ENCODE measurements at places on chromosomes 12 and 14.

- no peaks in the 10 kb centered on the region for H3K27me3 ChIP-seq
- no peaks in the 10 kb centered on the region for H3K4me1 ChIP-seq
- H3K27ac ChIP-seq: no peak overlapping the region
- DNase-seq: no peak
Measured at GRCh38 chr12:127327986-127328385, 939.0 kb upstream of the TMEM132C start.

DNA sequence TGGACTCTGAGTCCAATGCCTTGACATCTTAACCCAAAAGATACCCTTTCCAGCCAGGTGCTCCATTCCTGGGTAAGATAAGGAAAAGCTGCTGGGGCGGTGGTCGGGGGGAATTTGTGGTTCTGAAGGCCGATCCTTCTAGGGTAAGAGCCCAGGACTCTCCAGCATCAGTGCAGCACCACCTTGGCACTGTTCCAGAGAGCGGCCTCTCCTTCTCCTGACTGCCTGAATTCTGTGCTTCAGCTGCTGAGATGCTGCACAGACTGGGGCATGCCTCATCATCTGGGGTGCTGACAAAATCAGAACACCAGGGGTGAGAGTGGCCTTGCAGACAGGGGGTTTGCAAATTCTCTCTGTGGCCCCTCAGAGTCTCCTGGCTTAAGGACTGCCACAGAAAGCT, 87.5 kb downstream of the SPTB start:
- no peaks in the 10 kb centered on the region for H3K36me3 ChIP-seq
- DNase-seq: no peak
- H3K27ac ChIP-seq: no peak overlapping the region
- peaks cover 5% of the 10 kb centered on the region for H3K4me1 ChIP-seq
- H3K4me3 ChIP-seq: no peak overlapping the region

GRCh38 chr12:52144512-52145227, 47.1 kb downstream of the KRT80 start:
- H3K4me3 ChIP-seq: no peak overlapping the region
- H3K27me3 ChIP-seq: no peaks in the 10 kb centered on the region
- H3K36me3 ChIP-seq: no peaks in the 10 kb centered on the region
- H3K4me1 ChIP-seq: peaks cover 55% of the 10 kb centered on the region
- H3K27ac ChIP-seq: peak overlapping the region; percentile 100

GRCh38 chr12:102918840-102919239, 1.8 kb upstream of the PAH start:
- no peaks in the 10 kb centered on the region for H3K4me1 ChIP-seq
- DNase-seq: no peak
- no peaks in the 10 kb centered on the region for H3K36me3 ChIP-seq
- no peak overlapping the region for H3K4me3 ChIP-seq
- H3K27ac ChIP-seq: no peak overlapping the region

GRCh38 chr12:104677441-104678089, 220.8 kb downstream of the CHST11 start:
- H3K4me1 ChIP-seq: peaks cover 9% of the 10 kb centered on the region
- H3K27me3 ChIP-seq: no peaks in the 10 kb centered on the region
- H3K36me3 ChIP-seq: no peaks in the 10 kb centered on the region
- DNase-seq: no peak
- no peak overlapping the region for H3K4me3 ChIP-seq

GRCh38 chr12:7060353-7060954, at the start of gene C1S:
TSS of gene C1S (plus strand) at chr12:7060718. CDS start at chr12:7061913, 1,195 bp downstream.
- no peaks in the 10 kb centered on the region for H3K4me1 ChIP-seq
- DNase-seq: no peak
- H3K27me3 ChIP-seq: no peaks in the 10 kb centered on the region
- no peak within 1 kb of the TSS for H3K4me3 ChIP-seq
- H3K27ac ChIP-seq: no peak within 1 kb of the TSS
- no peaks in the 10 kb centered on the region for H3K36me3 ChIP-seq

- H3K27me3 ChIP-seq: no peaks in the 10 kb centered on the region
- H3K36me3 ChIP-seq: peaks cover 33% of the 10 kb centered on the region
- H3K27ac ChIP-seq: no peak within 1 kb of the TSS
- H3K4me1 ChIP-seq: no peaks in the 10 kb centered on the region
- DNase-seq: peak; percentile 63
Measured at GRCh38 chr12:4562034-4562657, at the start of gene DYRK4. TSS of gene DYRK4 (plus strand) at chr12:4562208. CDS start at chr12:4562246, 38 bp downstream.

- no peaks in the 10 kb centered on the region for H3K36me3 ChIP-seq
- H3K4me1 ChIP-seq: no peaks in the 10 kb centered on the region
- no peak overlapping the region for H3K27ac ChIP-seq
- no peak overlapping the region for H3K4me3 ChIP-seq
Measured at GRCh38 chr14:65866886-65867285, 454.4 kb downstream of the FUT8 start.

DNA sequence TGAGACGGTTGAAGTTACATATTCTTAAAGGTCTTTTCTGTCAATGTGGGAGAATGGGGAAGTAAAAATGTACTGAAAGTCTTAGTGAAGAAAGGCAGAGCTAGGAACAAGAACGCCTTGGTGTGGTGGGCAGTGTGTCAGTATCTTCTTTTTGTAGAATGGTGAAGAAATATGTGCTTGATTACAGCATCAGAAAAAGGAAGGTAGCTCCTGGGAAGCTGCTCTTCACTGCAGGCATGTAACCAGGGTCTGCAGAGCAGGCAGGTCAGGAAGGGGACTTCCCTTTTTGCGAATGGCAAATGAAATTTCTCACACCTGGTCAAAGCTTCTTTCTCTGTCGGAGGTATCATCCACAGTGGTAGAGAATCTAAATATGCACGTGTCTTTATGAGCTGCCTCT, 226.2 kb downstream of the ADAMTS20 start:
- H3K4me3 ChIP-seq: no peak overlapping the region
- H3K27ac ChIP-seq: no peak overlapping the region
- H3K27me3 ChIP-seq: no peaks in the 10 kb centered on the region
- H3K36me3 ChIP-seq: no peaks in the 10 kb centered on the region

- H3K36me3 ChIP-seq: no peaks in the 10 kb centered on the region
- no peak overlapping the region for H3K4me3 ChIP-seq
- H3K27ac ChIP-seq: peak overlapping the region; percentile 23
- peaks cover 16% of the 10 kb centered on the region for H3K4me1 ChIP-seq
Measured at GRCh38 chr14:104980611-104981531, 2.7 kb upstream of the AHNAK2 start.

- H3K4me3 ChIP-seq: no peak overlapping the region
- peaks cover 5% of the 10 kb centered on the region for H3K4me1 ChIP-seq
- H3K27ac ChIP-seq: no peak overlapping the region
- H3K36me3 ChIP-seq: no peaks in the 10 kb centered on the region
Measured at GRCh38 chr12:124774054-124774461, 89.6 kb downstream of the SCARB1 start.

- H3K27me3 ChIP-seq: no peaks in the 10 kb centered on the region
- H3K36me3 ChIP-seq: no peaks in the 10 kb centered on the region
Measured at GRCh38 chr12:91271185-91271584, 88.6 kb upstream of the DCN start.

GRCh38 chr14:73751157-73751691, 37.0 kb upstream of the PNMA1 start:
- H3K27me3 ChIP-seq: no peaks in the 10 kb centered on the region
- peaks cover 95% of the 10 kb centered on the region for H3K4me1 ChIP-seq
- peaks cover 24% of the 10 kb centered on the region for H3K36me3 ChIP-seq
- H3K4me3 ChIP-seq: no peak overlapping the region

DNA sequence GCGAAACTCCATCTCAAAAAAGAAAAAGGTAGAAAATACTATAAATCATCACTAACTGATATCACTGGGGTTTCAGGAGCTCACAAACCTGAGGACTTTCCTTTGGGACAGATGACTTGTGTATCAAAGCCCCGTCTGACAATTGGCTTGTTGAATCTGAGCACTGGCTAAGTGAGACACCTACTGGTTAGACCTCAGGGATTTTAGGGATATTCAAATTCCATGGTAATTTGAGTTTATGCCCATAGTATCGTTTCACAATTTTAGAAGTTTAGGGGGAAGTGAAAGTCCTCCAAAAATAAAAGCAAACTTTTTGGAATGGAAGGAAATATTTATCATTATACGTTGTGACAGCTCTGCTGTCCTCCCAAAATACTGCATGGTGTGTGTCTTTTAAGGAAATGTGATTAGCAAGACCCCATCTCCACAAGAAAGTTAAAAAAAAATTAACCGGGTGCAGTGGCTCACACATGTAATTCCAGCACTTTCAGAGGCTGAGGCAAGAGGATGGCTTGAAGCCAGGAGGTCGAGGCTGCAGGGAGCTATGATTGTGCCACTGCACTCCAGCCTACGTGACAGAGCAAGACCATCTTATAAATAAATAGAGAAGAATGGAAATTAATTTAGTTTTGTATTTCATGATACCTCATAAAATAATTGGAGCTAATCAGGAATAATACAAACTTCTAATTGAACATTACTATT, 49.2 kb downstream of the FBXL14 start:
- H3K4me1 ChIP-seq: peaks cover 17% of the 10 kb centered on the region
- H3K4me3 ChIP-seq: no peak overlapping the region
- DNase-seq: no peak
- no peaks in the 10 kb centered on the region for H3K36me3 ChIP-seq
- H3K27ac ChIP-seq: no peak overlapping the region
- H3K27me3 ChIP-seq: no peaks in the 10 kb centered on the region

DNA sequence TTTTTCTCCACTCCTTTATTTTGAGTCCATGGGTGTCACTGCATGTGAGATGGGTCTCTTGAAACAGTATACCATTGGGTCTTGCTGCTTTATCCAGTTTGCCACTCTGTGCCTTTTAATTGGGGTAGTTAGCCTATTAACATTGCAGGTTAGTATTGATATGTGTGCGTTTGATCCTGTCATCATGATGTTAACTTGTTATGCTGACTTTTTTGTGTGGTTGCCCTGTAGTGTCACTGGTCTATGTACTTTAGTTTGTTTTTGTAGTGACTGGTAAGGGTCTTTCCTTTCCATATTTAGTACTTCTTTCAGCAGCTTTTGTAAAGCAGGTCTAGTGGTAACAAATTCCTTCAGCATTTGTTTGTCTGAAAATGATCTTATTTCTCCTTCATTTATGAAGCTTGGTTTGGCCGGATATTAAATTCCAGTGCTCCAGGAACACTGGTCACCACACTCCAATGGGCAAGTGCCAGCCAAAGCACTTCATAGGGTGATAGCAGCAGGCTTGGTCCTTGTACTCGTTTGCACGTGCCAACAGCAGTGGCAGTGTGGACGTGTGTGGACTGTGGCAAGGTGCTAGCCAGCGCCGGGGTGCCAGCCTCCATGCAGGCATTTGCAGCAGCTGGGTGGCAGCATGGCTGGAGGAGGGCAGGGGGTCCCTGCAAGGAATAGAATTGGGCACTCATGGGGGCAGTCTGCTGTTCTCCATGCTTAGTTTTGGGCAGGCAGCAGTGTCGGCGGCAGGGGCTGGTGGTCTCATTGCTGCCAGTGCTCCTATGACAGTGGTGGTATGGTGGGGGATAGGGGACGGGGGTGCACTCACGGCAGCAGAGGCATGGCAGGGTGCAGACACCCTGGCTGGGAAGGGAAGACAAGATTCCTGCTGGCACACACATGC, 53.5 kb downstream of the FRS2 start:
- H3K4me1 ChIP-seq: peaks cover 27% of the 10 kb centered on the region
- H3K27me3 ChIP-seq: no peaks in the 10 kb centered on the region
- DNase-seq: no peak
- H3K4me3 ChIP-seq: no peak overlapping the region
- no peak overlapping the region for H3K27ac ChIP-seq
- no peaks in the 10 kb centered on the region for H3K36me3 ChIP-seq

Measured in RWPE2 (cell line).